GM13976 (cell line): ENCODE measurements at places on chromosomes 3 and 15.
A peak's percentile ranks its signal among the peaks of the same experiment; 100 is the strongest.

DNA sequence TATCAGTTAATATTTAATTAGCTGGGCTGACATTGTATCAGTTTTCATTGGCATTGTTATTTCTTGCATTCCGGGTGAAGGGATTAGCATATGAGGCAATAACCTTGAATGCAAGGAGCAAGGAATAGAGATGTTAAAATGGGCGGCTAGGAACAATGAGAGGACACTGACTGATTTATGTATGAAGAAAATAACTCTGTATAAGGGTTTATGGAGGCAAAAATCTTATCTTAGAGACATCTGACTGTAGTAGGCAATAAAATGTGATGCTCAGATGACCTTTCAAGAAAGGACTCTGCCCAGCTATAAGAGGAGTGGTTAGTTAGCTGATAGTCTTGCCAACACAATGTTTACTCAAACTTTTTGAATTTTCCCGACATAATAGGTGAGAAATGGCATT, 158.3 kb downstream of the EFHB start:
- DNase-seq: no peak

GRCh38 chr15:91790836-91791235, 62.7 kb upstream of the SLCO3A1 start:
- DNase-seq: no peak

GRCh38 chr3:154122552-154122911, 1.3 kb downstream of the ARHGEF26 start:
- DNase-seq: no peak

- no peak for DNase-seq
Observed at GRCh38 chr3:95399585-95399984, 1336.7 kb downstream of the NSUN3 start.

- no peak for DNase-seq
Observed at GRCh38 chr3:132872711-132873110, 150.5 kb upstream of the NPHP3 start.

DNA sequence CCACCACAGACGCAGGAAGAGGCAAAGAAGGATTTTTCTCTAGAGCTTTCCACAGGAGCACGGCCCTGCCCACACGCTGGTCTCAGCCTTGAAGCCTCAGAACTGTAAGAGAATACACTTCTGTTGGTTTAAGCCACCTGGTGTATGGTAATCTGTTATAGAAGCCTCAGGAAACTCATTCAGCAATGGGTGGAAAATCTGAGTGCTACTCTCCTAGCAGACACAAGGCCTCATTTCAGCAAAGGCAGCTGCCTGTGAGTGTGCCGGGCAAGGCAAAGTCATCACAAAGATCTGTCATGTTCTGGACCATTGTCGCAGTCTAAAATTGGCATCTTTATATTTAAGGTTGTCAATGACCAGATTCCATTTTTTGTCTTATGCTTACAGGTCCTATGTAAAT, 31.0 kb downstream of the ATP10A start:
- no peak for DNase-seq

DNA sequence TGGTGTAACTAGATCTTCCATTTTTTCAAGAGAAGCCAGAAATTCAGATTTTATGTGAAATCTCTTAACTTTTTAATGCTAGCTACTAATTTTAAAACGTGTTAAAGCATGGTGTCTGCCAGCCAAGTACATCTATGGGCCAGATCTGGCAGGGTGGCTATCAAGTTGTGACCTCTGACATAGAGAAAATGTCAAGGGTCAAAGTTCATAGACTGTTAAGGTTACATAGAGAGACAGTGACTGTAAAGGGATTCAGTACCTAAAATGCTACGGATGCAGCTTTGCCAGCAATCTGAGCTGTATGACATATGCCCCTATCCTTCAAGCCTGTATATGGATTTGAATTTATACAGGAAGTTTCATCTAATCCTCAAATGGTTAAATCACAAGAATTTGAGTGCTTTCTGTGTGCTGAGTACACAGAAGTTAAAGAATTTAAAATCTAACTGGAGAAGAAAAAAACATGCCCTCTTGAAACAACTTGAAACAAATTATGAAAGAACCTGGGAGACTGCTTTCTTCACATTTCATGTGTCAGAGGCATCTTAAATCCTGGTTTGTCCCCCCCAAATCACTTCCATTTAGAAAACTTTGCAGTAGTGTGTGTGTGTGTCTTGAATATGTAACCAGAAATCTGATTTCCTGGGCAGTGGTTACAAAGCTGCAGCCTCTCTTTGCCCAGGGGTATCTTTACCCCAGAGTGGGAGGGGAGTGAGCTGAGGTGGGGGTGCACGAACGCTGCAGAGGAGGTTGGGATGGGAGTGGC, 895 bp upstream of the ARHGAP31 start:
- no peak for DNase-seq

- no peak for DNase-seq
Observed at GRCh38 chr3:190533511-190534281, 19.8 kb downstream of the IL1RAP start.

DNA sequence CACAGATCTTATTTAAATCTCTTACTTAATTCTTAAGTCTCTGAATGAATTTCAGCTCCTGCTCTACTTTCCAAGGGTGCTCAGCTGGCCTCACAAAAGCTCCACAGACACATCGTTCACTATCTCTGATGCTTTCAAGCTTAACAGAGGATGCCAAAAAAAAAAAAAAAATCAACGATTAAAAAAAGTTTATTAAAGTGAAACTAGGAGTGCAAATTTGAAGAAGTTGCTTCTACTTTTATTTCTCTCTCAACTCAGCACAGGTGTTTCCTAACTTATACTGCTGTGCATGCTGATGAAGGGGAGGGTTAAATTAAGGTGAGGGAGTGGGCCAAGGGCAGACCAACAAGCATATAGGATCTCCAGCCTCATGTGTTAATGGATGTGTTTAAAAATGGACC, 157.2 kb downstream of the TIGIT start:
- DNase-seq: no peak

DNA sequence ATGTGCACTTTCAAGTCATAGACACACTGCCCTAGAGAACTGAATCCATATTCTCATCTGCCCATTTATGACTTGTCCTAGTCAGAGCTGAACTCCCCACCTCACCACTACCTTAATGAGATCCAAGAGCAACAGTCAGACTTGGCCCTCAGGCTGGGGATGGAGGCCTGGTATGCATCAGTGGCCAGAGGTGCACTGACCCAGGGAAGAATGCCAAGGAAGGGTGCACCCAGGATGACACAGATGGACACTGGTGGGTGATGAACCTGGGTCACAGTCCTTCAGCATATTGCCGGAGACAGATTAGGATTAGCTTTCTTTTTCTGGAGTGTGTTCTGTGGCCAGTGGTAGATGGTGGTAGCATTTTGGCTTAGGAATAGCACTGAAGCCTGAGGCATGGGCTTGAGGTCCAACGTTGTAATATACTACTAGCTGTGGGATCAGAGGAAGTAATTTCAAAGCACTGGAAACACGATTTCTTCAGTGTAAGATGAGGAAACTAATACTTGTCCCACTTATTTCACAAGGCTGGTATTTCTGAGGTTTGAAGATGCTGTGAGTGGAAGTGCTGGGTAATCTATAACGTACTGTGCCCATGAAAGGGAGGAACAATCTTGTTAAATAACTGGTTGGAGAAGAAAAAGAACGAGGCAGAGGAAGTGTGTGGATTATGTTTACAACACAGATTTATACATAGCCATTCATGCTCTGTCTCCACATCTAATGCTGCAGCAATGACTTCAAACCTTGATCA, 265.0 kb downstream of the THRB start:
- no peak for DNase-seq

GRCh38 chr3:159265705-159266104, 463.9 kb downstream of the MFSD1 start:
- no peak for DNase-seq

- DNase-seq: no peak
Observed at GRCh38 chr3:133828576-133829309, 23.1 kb downstream of the SRPRB start.

- DNase-seq: no peak
Observed at GRCh38 chr3:29414468-29415224, 133.8 kb downstream of the RBMS3 start.

GRCh38 chr3:131491775-131492174, 11.0 kb downstream of the MRPL3 start:
- DNase-seq: no peak

GRCh38 chr3:189317911-189318310, 146.1 kb downstream of the TPRG1 start:
- DNase-seq: no peak

GRCh38 chr3:30314757-30315325, 291.6 kb upstream of the TGFBR2 start:
- DNase-seq: no peak

DNA sequence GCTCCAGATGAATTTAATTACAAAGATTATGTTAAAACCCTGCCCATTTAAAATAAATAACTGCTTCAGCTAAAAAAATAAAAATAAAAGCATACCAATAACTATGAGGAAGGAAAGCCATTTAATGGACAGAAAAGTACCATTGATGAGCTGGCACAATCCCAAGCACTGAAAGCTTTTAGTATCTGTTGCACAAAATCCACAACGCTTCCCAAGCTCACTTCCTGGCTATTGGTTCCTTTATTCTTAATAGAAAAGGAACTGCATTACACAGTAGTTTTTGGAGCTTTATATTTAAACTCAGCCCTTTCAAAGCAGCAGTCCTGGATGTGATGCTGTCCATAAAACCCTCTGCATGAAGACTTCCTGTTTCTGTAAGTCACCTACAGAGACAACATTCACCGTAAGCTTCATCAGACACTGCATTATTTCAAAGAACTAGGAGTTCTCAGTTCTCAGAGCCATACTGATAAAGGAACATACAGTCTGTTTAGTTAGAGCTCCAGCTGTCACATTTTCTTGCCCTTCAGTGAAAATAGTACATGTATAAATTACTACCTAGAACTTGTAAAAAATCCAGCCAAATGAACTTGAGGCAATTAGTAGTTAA, 81.5 kb downstream of the CSNK1G1 start:
- DNase-seq: peak; percentile 28

DNA sequence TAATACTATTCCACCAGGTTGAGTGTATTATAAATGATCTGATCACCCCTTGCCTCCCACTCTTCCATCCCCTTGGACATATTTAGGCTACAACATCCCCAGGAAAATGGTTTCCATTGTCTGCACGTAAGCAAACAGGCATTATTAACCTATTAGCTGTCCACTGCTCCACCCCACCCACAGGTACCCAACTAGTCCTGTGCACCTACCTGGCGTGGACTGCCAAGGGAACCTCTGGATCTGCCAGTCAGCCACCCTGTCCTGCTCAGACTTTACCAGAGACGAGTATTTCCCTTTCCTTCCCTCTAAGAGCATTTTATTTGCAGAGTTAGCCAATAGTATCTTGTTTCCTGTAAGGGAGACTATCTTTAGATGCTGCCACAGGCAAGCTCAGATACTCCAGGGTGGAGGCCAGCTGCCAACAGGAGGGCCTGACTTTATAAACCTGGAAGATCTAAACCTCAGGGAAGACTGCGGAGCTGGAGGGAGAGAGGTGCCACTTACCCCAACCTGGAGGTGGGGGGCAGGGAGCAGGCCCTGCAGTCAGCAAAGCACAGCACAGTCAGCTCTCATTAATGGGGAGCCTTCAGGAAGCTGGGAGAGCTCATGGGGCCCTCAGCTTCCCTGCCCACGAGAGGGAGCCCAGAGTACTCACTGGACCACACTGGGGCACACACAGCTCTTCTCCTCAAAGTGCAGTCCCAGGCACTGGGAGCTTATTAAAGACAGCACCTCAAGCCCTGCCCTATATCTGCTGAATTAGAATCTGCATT, at the start of gene CX3CR1:
TSS of gene CX3CR1 (minus strand) at position 292 of the 773 bp plus-strand sequence. CDS start 13,527 bp downstream, outside the sequence.
- DNase-seq: no peak

GRCh38 chr3:195609229-195609628, 25.5 kb upstream of the APOD start:
- no peak for DNase-seq

DNA sequence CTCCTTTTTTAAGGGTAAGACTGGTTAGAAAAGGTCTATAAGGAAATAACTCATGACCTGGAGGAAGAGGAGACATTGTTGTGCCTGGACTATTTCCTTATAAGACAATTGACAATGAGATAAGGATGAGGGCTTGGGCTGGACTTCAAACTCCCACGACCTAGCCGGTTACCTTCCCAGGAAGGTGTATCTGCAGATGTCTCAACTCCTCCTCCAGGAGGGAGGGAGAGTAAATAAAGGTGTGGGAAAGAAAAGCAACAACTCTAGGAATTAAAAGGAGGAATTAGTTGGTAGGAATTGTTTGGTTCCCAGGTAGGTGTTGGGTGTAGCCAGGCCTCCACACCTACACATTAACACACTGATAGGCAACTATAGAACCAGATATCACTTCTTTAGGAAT, 97.8 kb upstream of the TBL1XR1 start:
- no peak for DNase-seq

GRCh38 chr3:42747581-42747980, 25.5 kb downstream of the CCDC13 start:
- no peak for DNase-seq

- DNase-seq: no peak
Observed at GRCh38 chr3:87755852-87756251, 303.0 kb downstream of the CGGBP1 start.

- DNase-seq: no peak
Observed at GRCh38 chr15:83764201-83764838, 110.4 kb downstream of the ADAMTSL3 start.

GRCh38 chr3:14300721-14301399, 101.5 kb upstream of the SLC6A6 start:
- DNase-seq: no peak

- DNase-seq: no peak
Observed at GRCh38 chr15:59532770-59533379, 78.7 kb upstream of the GCNT3 start.

- no peak for DNase-seq
Observed at GRCh38 chr3:861721-862120, 231.1 kb upstream of the CNTN6 start.

GRCh38 chr15:63013052-63013808, 29.3 kb upstream of the TPM1 start:
- DNase-seq: no peak

GRCh38 chr3:192212335-192212734, 515.0 kb downstream of the FGF12 start:
- no peak for DNase-seq

- no peak for DNase-seq
Observed at GRCh38 chr3:74089814-74090213, 465.1 kb upstream of the PDZRN3 start.

DNA sequence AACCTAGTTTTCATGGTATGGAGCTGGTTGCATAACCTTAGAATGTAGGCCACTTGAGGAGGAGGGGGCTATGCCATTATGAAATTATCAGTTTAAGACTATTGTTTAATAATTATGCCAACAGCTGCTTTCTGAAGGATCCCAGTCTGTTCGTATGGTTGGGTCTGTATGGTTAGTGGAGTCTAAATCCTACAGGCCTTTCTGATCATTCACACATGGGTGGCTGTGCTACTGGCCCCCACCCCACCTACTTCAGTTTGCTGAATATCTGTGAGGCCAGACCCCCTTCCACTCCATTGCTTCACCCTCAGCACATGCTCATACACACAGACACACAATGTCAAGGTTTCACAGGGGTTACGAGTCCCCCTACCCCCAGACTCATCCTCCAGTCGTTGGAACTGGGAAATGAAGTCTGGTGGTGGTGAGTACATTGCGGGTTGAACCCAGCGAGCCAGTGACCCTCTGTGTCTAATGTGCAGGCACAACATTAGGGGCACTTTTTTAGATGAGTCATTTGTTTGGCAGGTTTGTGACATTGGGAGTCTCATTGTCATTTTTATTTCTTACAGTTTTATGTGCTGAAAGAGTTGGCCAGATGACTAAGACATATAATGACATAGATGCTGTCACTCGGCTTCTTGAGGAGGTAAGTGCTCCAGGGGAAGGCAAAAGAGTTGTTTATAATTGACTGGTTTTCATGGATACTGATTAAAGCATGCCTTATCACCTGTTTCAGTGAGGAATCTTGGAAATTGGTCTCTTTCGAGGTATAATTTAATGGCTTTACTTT, 85.3 kb downstream of the TRAK1 start:
- no peak for DNase-seq
